Stimulated activated CD4-positive, alpha-beta T cell treated with anti-CD3 and anti-CD28 coated beads, Interleukin-1b, Interleukin-23, amount 100 ng/mL, for 1 hour (primary cell): ENCODE measurements at places on chromosomes 3 and 15.

- DNase-seq: no peak
These were observed 83.1 kb downstream of the PGPEP1L start for GRCh38 chr15:98924401-98925049.

DNA sequence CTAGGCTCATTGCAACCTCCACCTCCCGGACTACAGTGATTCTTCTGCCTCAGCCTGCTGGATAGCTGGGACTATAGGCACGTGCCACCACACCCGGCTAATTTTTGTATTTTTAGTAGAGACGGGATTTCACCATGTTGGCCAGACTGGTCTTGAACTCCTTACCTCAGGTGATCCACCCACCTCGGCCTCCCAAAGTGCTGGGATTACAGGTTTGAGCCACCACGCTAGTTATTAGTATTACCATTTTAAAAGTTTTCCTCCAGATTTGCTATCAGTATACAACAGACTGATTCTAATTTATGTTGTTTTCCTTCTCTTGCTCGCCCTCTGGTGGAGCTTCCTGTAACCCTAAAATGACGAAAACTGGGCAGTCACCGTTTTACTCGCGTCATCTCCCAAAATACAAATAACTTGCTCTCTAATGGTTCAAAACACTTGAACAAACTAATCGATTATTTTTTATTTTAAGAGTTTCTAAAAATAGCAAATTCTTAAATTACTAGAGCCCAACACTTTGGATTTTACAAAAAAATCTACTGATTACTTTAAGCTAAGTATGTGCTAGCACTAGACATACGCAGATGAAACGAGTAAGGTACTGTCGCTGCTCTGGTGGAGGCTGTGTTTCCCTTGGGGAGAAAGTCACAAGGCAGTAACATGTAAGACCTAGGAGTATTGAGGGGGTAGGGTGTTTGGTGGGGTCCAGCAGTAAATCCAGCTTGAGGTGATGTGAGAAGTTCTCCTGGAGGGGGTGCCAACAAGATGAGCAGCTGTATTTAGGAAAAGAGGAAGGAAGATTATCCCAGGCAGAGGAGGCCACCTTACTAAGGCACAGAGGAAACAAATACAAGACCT is 203.3 kb downstream of the MBNL1 start:
- peak; percentile 27 for DNase-seq

- DNase-seq: no peak
These were observed 234.5 kb upstream of the GOLGA6L4 start for GRCh38 chr15:84001037-84001436.

DNA sequence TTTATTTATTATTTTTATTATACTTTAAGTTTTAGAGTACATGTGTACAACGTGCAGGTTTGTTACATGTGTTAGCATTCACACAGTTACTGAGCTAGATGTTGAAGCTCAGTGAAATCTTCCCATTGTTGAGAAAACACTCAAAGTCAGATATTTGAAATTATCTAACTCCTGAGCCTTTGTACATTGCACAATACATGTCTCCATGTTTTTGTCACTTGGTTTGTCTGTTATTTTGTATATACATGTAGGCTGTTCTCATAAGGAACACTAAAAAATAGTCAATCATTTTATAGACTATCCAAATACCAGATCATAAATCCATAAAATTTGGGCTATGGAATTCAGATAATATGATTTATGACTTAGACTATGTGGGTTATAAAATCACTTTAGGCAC is 1126.5 kb downstream of the NSUN3 start:
- no peak for DNase-seq

GRCh38 chr3:179949412-179949811 is 87.3 kb downstream of the PEX5L start:
- no peak for DNase-seq

DNA sequence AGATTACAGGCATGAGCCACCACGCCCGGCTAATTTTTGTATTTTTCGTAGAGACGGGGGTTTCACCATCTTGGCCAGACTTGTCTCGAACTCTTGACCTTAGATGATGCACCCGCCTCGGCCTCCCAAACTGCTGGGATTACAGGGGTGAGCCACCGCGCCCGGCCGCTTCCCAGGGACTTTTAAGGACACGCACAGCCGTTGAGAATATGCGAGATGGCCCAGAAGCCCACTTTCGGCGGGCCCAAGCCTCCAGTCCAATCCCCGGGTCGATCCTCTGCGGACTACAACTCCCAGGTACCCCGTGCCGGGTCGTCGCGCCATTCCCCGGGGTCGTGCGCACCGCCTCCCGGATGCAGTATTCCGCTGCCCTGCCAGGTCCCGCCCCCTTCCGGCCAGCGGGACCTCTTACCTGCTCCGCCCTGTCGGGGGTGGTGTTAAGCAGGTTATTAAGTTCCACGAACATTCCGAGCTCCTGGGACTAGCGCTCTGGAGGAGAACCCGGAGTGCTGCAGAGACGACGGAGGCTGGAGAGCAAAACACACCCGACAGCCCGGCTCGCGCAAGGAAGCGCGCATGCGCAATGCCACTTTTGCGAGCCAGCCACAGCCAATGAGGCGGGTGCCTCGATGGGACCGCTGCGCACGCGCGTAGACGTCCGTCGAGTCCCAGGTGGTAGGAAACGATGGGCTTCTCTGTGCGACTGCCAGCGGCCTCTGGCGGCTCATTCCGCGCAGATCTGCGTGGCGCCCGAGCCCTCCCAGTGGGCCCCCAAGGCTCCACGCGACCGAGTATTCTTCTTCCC is at the start of gene ELP6:
ELP6 (minus strand) TSS at position 588 of the 805 bp plus-strand sequence; CDS start at position 466, 122 bp downstream.
- peak; percentile 87 for DNase-seq

- no peak for DNase-seq
These were observed 1077.0 kb downstream of the ROBO1 start for GRCh38 chr3:78690766-78691165.

DNA sequence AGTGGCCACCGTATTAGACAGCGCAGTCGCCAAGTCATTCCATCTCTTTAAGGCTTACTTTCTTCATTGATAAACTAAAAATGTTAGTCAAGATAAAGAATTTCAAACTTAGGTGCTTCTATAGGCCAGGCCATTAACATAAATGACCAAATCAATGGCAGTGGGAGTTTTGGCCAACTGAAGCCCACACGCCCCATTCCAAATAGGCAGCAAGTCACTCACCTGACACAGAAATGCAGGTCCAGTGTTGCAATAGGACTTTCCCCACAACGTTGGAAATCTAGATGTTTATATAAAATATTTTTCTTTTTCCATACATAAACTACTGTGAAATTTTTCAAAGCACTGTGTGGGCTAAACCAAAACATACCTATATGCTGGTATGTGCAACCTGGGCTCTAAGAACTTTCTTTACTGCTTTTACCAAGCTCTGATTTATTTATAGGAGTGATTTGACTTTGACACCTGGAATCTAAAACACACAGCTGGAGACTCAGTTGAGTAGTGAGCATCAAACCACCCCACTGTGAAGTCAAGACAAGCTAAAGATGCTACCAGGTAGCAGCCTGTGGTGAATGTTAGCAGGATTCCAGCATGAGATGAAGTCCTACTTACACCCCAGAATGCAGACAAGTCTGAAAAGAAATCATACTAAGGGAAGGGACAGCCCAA is 15.1 kb downstream of the GOLIM4 start:
- no peak for DNase-seq

DNA sequence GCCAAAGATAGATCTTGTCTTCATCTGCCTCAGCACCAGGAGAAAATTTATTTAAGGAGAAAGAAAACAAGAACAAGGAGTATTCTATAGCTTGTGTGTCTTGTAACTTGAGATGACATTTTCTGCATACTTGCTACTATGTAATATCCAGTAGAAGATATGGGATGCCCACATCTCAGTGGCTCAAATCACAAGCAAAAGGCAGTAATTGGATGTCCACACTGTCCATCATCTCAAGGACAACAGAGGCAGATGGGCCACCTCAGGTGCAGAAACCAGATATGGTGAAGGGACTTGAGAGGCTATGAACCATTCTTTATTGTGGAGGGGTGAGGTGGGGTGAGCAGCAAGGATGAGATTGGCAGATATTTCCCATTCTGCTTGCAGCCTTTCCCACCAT is 309.0 kb downstream of the GBE1 start:
- DNase-seq: no peak

DNA sequence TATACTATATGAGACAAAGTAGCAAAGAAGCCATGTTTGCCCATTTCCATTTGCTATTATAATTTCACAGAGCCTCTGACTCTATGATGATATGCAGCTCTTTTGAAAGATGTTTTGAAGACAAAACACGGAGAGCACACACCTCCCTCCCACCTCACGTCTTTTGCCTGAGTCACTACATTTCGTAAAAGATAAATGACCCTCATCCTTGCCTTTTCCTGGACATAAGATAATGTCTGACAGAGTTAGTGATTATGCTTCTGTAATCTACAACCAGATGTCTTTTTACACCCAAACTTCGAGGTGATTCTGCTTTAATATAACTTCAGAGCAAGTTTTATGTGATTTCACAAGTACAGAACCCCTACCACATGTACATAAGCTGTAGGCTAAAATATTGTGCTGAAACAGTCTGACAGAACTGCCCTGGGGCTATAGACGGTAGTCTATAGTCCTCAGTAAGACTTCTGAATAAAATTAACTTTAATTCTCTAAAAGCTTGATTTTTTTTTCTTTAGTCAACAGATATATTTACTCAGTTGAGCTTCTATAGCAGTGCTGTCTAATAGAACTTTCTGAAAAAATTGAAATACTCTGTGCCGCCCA is 99.9 kb downstream of the CD200R1L start:
- no peak for DNase-seq

- no peak for DNase-seq
These were observed 22.4 kb downstream of the KCNMB2 start for GRCh38 chr3:178558637-178559036.

DNA sequence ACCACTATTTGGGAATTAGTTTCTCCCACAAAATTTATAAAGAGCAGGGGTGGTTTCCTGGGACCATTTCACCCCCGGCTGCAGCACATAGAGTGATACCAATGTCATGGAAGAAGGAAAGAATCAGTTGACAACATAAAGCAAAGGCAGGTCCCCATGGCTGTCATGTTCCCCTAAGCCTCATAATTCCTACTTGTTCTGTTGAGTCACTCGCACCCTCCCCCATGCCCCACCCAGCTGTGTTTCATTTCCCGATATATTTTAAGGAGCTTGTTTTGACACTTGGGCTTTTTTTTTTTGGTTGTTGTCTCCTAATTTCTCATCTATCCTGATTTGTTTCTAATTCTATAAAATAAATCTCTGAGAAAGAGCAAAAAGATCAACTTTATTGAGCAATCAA is 24.9 kb downstream of the ERC2 start:
- no peak for DNase-seq

DNA sequence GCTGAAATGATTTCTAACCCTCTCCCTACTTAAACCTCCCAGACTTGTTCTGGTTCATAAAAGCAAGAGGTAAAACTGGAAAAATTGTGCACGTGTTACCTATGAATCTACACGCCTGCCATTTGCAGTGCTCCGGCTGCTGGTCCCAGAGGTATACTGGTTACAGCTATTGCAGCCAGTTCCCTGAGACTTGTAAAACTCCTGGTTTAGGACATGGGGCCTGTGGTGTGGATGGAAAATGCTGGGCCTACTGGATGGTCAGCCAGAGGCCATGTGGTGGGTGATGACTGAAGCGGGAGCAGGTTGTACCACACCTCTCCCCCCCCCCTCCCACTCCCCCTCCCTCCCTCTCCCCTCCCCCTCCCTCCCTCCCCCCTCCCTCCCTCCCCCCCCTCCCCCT is 45.0 kb downstream of the SENP2 start:
- DNase-seq: no peak

GRCh38 chr3:133540896-133541674 is 32.4 kb upstream of the CDV3 start:
- no peak for DNase-seq

DNA sequence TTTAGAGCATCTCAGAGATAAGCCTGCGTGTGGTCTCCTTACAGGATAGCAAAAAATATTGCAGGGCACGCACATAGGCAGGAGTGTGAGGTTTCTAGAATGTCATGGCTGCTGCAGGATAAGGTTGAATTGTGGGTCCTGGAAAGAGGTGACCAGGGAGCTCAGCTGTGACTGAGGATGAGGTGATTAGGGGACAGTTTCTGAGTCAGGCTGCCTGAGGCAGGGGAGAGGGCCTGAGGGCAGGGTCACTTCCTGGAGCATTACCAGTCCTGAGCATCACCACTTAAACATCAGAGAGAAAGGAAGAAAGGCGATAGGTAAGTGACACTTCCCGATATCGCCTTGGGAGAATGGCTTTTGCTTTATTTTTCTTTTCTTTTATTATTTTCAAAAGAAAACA is 813.8 kb downstream of the TUSC7 start:
- DNase-seq: no peak

DNA sequence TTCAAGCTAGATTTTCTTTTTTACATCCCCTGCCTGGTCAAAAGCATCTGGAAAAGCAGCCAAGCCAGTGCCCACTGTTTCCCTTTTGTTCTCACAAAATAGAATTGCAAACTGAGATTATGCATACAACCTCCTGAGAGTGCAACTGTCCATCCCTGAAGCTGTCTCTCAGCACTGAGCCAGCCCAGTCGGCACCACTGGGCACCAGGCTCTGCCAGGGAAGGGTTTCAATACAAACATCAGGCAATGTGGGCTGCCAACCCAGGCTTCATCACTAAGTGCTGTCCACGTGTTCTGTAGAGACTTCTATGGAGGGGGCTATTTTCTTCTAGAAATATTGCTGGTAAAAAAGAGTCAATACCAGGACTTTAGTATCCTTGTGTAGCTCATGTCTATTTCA is 356.3 kb upstream of the TBL1XR1 start:
- DNase-seq: no peak

DNA sequence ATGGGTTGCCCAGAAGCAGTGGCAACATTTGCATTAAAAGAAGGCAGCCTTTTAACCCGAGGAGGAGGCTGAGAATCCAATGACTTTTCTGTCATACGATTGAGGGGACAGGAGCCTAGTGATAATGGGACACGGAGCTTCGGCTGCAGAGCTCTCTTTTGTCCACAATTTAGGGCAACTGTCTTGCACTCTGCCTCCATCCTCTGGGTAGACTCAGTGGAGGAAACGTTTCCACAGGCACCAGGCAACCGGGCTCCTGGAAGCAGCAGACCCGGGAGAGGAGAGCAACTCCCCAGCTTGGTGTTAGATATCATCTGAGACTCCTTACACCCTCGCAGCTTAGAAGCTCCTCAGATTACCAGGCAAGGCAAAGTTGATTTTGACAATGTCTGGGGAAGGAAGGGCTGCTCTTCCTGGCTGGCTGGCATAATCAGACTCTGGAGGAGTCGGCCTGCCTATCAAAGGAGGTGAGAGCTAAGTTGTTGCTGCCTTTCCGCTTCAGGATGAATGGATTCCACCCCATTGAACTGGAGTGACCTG is 43.5 kb upstream of the RNU6-1 start:
- DNase-seq: no peak

DNA sequence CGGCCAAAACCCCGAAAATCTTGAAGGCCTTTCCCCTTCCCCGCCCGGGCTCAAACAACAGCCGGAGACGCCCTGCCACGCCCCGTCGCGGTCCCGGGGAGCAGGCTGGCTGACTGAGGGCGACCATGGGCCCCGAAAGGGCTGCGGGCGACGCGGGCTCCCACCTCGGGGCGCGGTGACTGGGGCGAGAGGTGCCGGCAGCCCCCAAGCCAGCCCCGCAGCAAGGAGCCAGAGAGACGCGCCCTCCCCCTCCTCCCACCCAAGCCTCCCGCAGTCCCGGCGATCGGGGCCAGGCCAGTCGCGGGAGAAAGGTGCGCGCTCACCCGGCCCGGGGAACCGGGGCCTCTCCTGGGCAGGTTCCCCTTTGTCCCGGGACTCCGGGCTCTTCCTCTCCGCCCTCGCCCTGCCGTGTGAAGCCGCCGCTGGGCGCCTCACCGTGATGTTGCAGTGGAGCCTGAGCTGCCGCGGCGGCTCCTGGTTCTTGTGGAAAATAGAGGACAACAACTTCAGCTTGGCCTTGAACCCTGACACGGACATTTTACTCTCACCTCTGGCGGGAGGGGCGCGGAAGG is 30.6 kb upstream of the ZSCAN2 start:
- no peak for DNase-seq

GRCh38 chr3:60281970-60282369 is 969.3 kb downstream of the FHIT start:
- no peak for DNase-seq
